ENCODE measurements at places on chromosomes 7 and 10.

- DNase-seq: no peak
Observed at GRCh38 chr10:5977471-5978229, at the start of gene IL15RA. Gene IL15RA, minus strand, starts transcription at chr10:5977543. Its CDS starts 51 bp downstream, at chr10:5977492.

- no peak for DNase-seq
Observed at GRCh38 chr10:46268076-46268881, 18.5 kb upstream of the ANTXRL start.

GRCh38 chr10:97336942-97337831 lies 2.7 kb upstream of the FRAT2 start:
- no peak for DNase-seq

GRCh38 chr10:22343731-22344130 lies 1.6 kb upstream of the SPAG6 start:
- DNase-seq: no peak

GRCh38 chr10:76255241-76255640 lies 823.8 kb downstream of the LRMDA start:
- DNase-seq: no peak

- DNase-seq: no peak
Observed at GRCh38 chr10:76302961-76303630, 871.7 kb downstream of the LRMDA start.

DNA sequence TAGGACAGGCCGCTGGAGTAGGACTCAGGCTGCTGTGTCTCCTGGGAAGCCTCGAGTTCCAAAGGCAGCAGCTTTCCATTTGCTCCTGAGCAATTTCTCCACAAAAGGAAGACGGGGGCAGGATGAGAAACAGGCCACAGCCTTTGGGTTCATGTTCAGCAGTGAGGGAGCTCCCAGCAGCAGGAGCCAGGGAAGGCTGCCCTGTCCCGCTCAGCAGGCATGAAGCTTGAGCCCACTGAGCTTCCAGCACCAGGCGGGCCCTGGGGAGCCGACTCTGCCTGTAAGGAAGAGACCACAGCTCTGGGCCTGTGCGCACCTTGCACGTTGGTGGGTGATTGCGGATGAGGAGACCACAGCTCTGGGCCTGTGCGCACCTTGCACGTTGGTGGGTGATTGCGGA lies 527.2 kb downstream of the TCERG1L start:
- DNase-seq: no peak

DNA sequence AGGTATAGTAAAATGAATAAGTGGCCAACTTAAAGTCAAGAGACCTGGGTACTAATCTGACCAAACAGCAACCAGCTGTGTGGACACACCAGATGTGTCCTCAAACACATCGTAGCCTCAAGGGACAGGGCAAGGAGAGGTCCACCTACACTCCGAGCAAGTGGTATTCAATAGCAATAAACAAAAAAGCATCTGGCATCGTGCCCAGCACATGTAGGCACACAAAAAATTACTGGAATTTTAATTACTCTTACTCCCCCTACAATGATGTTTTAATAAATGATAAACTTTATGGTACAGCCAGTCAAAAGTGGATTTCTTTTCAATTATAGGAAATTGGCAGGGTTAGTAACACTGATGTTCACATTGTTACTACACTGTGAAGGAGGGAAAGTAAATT lies 3.5 kb upstream of the RGS10 start:
- no peak for DNase-seq

GRCh38 chr7:70935311-70935710 lies 196.6 kb upstream of the GALNT17 start:
- no peak for DNase-seq

DNA sequence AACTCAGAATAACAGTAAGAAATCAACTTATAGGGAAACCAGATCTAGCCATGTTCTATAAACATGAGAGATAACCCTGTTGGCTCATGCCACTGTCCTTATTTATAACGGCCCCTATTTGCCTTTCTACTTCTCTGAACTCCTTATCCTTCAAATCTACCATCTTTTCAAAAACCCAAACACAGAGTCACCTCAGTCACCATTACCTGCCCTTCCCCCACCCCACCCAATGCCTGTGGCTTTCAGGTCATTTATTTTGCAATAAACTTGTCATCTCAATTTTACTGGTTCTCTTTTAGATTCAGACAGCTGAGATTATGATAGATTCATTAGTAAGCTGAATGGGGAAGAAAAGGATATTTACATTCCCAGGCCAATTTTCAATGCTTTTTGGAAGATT lies 53.6 kb downstream of the KMT2C start:
- DNase-seq: no peak

- no peak for DNase-seq
Observed at GRCh38 chr10:251982-252582, 116.8 kb downstream of the ZMYND11 start.

DNA sequence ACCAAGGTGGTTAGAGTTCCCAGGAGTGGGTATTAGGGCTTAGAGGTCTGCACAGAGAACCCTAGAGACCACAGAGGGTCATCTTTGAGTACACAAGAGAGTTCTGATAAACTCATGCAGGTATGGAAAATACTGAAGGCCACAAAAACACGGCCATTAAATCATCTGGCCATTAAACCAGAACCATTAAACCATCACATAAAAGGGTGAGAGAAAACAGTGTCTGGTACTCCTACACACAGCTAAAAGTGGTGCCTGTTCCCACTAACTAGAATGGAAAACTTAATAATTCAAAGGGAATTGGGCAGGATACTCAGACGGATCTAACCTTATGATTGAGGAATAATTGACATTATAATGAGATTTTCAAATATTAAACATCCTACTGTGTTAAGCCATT lies 679.4 kb downstream of the TNS3 start:
- DNase-seq: no peak

DNA sequence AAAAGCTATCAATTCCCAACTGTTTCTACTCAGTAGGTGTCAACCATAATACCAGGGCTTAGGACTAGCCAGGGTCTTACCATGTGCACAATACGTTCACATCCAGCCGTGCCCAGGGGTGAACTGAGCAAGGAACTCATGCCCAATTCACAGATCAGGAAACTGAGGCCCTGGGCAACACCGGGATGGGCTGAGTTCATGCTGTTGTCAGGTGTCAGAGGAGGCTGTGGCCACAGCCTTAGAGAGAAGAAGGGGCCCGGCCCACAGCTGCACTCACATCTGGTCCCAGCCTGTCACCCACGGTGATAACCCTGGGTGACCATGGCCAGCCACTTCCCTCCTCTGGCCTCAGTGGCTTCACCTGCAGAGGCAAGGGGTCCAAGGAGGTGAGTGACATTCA lies 92.0 kb downstream of the FAM53B start:
- DNase-seq: no peak

- no peak for DNase-seq
Observed at GRCh38 chr7:12397671-12398070, 6.0 kb downstream of the VWDE start.

DNA sequence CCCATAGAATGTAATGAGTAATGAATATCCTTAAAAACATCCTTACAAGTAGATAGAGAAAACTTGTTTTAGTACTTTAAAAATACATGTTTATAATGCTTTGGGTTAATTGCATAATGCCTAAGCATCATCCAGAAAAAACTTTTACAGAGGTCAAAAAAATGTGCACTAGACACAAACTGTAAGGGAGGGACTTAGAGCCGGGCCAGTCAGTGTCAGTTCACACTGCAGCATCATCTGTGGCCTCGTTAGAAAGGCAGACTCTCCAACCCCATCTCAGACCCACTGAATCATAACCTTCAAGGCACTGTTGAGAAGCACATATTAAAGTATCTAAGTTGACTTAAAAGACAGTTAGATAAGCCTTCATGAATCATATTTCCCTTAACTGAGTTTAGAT lies 230.1 kb upstream of the PRPS1L1 start:
- no peak for DNase-seq

- no peak for DNase-seq
Observed at GRCh38 chr10:22478555-22479334, 133.4 kb downstream of the SPAG6 start.

- DNase-seq: no peak
Observed at GRCh38 chr7:42766782-42767423, 145.0 kb downstream of the C7orf25 start.

- DNase-seq: no peak
Observed at GRCh38 chr7:70338015-70338414, 739.7 kb downstream of the AUTS2 start.

DNA sequence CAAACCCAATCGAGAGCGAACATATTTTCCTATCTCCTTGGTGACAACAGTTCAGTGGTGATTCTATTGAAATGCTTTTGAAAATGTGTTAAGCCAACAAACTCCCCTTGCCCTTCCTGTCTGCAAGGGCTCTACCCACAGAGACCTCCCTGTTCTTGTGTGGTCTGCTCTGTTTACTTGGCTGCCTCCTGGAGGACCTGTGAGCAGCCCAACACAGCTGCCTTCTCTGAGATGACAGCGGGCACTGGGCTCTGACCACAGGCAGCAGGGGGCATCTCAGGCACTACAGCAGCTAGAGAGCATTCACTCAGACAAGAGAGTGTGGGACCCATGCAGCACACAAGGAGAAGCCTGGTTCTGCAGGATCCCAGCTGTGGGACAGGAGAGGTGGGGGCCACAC lies 416.4 kb downstream of the TCERG1L start:
- DNase-seq: no peak

- DNase-seq: peak; percentile 37
Observed at GRCh38 chr10:17348501-17349349, 105.7 kb downstream of the ST8SIA6 start.

DNA sequence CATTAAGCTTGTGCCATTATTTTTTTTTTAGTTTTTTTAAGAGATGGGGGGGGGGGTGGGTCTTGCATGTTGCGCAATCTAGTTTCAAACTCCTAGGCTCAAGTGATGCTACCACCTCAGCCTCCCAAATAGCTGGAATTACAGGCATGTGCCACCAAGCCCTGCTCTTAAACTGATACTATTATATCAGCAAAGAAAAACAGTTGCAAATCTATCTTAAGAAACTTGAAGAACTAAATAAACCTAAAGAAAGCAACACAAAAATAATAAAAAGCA lies 47.5 kb downstream of the BRAF start:
- DNase-seq: no peak

GRCh38 chr7:95921543-95921942 lies 149.2 kb downstream of the DYNC1I1 start:
- no peak for DNase-seq

- no peak for DNase-seq
Observed at GRCh38 chr7:41467596-41467995, 235.3 kb downstream of the INHBA start.

GRCh38 chr10:53356616-53357349 lies 584.2 kb upstream of the MBL2 start:
- DNase-seq: no peak

GRCh38 chr7:143239813-143240212 lies 18.0 kb downstream of the TAS2R40 start:
- peak; percentile 63 for DNase-seq

GRCh38 chr7:38374507-38374906 lies 101.1 kb upstream of the TARP start:
- DNase-seq: no peak

DNA sequence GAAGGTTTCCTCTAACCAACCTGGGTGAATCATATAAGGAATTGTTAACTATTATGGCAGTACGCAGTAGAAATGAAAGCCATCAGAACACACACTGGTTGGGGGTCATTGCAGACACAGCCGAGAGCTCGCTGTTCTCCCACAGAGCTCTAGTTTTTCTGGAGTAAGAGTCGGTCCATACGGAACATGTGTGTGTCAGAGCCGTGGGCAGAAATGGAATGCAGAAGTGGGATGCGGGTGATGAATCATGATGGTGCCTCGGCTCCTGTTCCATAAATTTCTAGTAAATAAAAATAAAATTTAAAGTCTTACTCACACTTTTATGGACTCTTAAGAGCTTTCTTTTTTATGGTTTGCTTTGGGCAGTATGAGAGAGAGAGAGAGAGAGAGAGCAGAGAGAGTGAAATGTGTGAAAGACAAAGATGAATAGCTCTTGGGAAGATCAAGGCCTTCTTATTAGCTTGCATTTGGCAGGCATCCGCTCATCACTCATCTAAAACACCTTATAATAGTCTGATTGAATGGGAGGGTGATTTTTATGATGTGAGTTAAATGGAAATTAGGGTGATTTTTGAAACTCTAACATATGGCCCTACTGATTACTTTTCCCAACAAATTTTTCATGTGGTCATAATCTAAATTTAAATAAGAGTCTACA lies 98.8 kb upstream of the PFKP start:
- peak; percentile 85 for DNase-seq
